Activated CD8-positive, alpha-beta memory T cell treated with anti-CD3 and anti-CD28 coated beads, Interleukin-2, amount 50 U/mL, for 4 hours (primary cell): ENCODE measurements at places on chromosomes 13 and 19.

DNA sequence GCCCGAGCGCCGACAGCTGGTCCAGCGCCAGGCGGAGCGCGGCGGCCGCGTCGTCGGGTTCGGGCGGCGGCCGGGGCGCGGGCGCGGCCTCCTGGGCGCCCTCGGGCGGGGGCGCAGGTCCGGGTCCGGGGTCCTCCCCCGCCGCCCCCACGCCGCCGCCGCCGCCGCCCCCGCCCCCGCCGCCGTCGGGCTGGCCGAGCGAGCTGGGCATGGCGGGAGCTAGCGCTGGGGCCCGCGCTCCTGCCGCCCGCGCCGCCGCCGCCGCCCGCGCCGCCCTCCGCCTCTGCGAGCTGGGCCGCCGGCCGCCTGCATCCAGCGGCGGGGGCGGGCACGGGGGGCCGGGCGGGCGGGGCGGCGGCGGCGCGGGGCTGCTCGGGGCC is 287 bp downstream of the MEX3D start:
- no peak for DNase-seq

DNA sequence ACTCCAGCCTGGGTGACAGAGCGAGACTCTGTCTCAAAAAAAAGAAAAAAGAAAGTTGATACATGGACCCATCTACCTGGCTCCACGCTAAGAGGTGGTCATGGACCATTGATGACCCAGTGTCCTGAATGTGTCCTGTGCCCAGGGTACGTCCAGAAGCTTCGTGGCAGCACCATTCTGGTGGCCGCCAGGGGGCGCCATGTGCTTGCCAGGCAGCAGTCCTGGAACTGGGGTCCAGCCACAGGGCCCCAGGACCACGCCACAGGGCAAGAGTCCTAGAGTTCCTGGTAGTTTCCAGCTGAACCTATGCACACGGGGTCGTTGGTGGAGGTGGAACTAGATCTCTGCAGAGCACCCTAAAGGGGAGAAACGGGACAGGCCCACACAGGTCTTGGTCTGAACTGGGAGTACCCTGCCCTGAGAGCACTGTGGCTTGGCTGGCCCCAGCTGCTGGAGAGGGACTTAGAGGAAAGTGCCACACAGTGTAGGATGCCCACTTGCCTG is 19.9 kb upstream of the FBXO27 start:
- DNase-seq, result peak; percentile 74

DNA sequence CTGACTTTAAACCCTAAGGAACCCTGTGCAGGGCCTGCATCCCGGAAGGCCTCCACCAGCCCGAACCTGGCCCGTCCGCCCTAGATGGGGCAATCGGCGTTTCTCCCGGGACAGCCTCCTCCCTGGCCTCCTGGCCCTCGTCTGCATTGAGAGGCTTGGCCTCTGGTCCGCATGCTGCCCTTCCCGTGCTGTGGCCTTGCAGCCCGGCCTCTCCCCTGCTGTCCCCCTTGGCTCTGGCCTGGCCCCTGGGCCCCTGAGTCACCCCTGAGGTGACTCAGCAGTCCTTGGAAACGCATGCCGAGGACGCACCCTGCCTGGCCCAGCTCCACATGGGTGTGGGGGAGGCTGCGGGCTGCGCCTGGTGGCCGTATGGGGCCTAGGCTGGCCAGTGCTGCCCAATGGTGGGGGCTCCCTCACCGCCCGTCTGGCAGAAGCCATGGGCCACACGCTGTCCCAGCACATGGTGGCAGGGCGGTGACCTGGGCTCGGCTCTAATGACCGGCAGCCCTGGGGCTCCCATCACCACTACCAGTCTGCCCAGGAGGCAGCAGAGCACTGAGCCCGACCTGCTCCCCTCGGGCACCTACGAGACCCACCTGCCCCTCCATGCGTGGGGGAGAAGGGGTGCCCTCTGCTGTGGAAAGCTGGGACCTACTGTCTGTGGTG is 25.7 kb downstream of the SH3GL1 start:
- no peak for DNase-seq

- DNase-seq, result peak; percentile 54
These were observed 780 bp upstream of the GTF2F2 start for GRCh38 chr13:45119469-45119990.
